ENCODE measurements at places on chromosomes 1 and 21.

DNA sequence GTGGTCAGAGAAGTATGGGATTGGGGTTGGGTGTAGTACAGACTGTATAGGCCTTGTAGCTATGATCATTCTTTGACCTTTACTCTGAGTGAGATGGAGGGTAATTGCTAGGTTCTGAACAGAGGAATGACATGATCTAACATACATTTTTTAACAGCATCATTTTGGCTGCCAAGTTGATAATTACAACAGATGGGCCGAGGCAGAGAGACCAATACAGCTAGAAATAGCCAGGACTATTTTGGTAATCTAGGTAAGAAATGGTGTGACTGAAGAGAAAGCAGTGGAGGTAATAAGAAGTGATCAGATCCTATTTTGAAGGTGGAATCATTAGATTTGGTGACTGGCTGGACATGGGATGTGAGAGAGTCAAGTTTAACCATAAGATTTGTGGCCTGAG is 43.5 kb downstream of the RPAP2 start:
- H3K27me3 ChIP-seq, result no peaks in the 10 kb centered on the region
- no peak overlapping the region for H3K27ac ChIP-seq
- no peak for DNase-seq
- H3K36me3 ChIP-seq, result no peaks in the 10 kb centered on the region
- no peaks in the 10 kb centered on the region for H3K4me1 ChIP-seq
- H3K4me3 ChIP-seq, result no peak overlapping the region

GRCh38 chr1:25361901-25362300 is 23.8 kb downstream of the TMEM50A start:
- no peak overlapping the region for H3K4me3 ChIP-seq
- no peaks in the 10 kb centered on the region for H3K4me1 ChIP-seq
- DNase-seq, result no peak
- H3K27ac ChIP-seq, result no peak overlapping the region
- no peaks in the 10 kb centered on the region for H3K27me3 ChIP-seq

DNA sequence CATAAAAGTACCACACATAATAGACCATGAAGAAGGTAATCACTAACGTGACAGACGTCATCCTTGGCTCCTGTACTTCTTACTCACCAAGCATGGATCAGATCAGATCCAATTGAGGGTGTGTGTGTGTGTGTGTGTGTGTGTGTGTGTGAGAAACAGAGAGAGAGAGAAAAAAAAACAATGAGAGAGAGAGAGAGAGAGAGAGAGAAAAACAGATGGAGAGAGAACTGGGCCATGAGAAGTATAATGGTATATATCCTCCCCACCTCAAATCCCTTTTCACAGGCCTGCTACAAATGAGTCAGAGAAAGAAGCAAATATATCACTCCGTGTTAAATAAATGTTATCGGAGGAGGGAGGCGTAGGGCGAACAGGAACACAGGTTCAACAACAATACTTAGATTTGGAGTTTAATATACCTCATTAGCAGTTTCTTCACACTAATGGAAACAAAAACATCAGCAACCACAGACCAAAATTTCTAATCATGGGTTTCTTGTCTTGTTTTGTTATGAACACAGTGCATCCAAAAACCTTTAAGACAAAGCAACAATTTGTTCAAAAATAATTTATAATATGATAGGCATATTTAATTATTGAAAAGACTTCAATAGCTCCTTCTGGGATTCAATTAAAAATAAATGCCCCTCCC is 45.3 kb downstream of the TIAM1 start:
- H3K27ac ChIP-seq, result no peak overlapping the region
- H3K4me3 ChIP-seq, result no peak overlapping the region
- H3K27me3 ChIP-seq, result no peaks in the 10 kb centered on the region
- no peaks in the 10 kb centered on the region for H3K4me1 ChIP-seq

- no peak overlapping the region for H3K27ac ChIP-seq
- no peaks in the 10 kb centered on the region for H3K27me3 ChIP-seq
- no peak for DNase-seq
- no peaks in the 10 kb centered on the region for H3K4me1 ChIP-seq
These were observed 31.9 kb upstream of the SGIP1 start for GRCh38 chr1:66502086-66502485.

GRCh38 chr21:17585875-17586450 is 26.7 kb downstream of the BTG3 start:
- no peaks in the 10 kb centered on the region for H3K27me3 ChIP-seq
- H3K4me3 ChIP-seq, result no peak overlapping the region
- no peak overlapping the region for H3K27ac ChIP-seq
- no peaks in the 10 kb centered on the region for H3K36me3 ChIP-seq

GRCh38 chr1:12400027-12400693 is 170.3 kb downstream of the VPS13D start:
- no peak for DNase-seq
- no peaks in the 10 kb centered on the region for H3K27me3 ChIP-seq
- peaks cover 4% of the 10 kb centered on the region for H3K36me3 ChIP-seq
- H3K4me3 ChIP-seq, result no peak overlapping the region

GRCh38 chr1:85427331-85427730 is 37.6 kb downstream of the DDAH1 start:
- H3K4me1 ChIP-seq, result peaks cover 5% of the 10 kb centered on the region
- H3K27ac ChIP-seq, result no peak overlapping the region
- H3K4me3 ChIP-seq, result no peak overlapping the region
- H3K27me3 ChIP-seq, result no peaks in the 10 kb centered on the region

GRCh38 chr1:107480548-107481415 is 339.9 kb downstream of the NTNG1 start:
- DNase-seq, result no peak
- H3K4me3 ChIP-seq, result no peak overlapping the region
- peaks cover 8% of the 10 kb centered on the region for H3K27me3 ChIP-seq
- H3K4me1 ChIP-seq, result no peaks in the 10 kb centered on the region
- no peaks in the 10 kb centered on the region for H3K36me3 ChIP-seq
- H3K27ac ChIP-seq, result no peak overlapping the region

GRCh38 chr1:51907079-51907702 is 28.7 kb upstream of the NRDC start:
- no peaks in the 10 kb centered on the region for H3K4me1 ChIP-seq
- H3K27ac ChIP-seq, result no peak overlapping the region
- peaks cover 44% of the 10 kb centered on the region for H3K27me3 ChIP-seq
- no peaks in the 10 kb centered on the region for H3K36me3 ChIP-seq

GRCh38 chr1:23902321-23903278 is 10.6 kb downstream of the CNR2 start:
- no peaks in the 10 kb centered on the region for H3K4me1 ChIP-seq
- H3K27me3 ChIP-seq, result peaks cover 37% of the 10 kb centered on the region
- no peaks in the 10 kb centered on the region for H3K36me3 ChIP-seq
- no peak overlapping the region for H3K27ac ChIP-seq

DNA sequence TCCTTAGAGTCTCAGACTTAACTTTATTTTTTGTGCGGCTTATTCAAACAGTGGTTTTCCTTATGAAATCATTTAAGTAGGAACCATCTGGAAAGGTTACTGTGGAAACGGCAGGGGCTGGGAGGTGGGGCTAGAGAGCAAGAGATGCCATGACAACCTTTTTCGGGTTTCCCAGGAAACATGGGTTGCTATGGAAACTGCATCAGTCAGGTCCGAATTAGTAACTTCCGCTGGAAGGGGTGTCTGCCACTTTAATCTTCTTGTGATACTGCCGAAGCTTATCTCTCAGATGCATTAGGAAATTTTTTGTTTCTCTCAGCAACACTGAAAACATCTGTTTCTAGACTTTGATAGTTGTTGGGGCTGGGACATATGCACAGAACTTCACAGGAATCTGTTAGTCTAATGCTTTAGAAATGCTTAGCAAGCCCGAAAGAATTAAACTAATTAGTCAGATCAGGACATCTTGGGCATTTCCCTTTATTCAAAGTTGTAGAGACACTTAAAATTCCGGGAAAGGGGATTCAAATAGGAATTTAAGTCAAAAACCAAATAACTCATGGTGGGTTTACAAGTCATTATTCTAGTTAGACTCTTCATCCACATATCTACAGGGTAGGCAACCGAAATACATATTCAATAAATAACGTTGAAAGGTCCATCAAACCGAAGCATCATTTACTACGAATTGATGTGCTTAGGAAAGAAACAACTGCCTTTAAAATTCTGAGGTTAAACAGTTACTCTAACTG is 2.6 kb downstream of the KCNA3 start:
- H3K36me3 ChIP-seq, result no peaks in the 10 kb centered on the region
- DNase-seq, result no peak
- no peak overlapping the region for H3K27ac ChIP-seq

- H3K4me3 ChIP-seq, result no peak overlapping the region
- no peaks in the 10 kb centered on the region for H3K27me3 ChIP-seq
- peaks cover 1% of the 10 kb centered on the region for H3K36me3 ChIP-seq
- no peaks in the 10 kb centered on the region for H3K4me1 ChIP-seq
- no peak for DNase-seq
These were observed 112.9 kb downstream of the PCNX2 start for GRCh38 chr1:233182587-233182986.

DNA sequence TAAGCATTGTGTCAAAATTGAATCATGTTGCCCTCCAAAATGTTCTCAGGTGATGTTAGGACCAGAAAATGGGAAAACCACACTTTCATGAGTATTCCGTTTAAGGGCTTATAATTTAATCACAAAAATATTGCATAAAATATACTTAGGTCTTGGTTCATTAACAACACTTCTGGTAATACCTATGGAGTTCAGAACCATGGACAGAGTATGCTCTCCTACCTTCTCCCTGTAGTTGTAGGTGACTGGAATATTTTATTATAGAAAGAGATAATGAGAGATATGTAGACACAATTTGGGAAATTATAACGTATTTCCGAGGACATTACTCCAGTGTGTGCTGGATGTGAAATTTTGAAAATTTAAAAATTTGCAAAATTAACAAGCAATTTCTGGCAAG is 232.5 kb downstream of the NCAM2 start:
- H3K4me3 ChIP-seq, result no peak overlapping the region
- no peaks in the 10 kb centered on the region for H3K4me1 ChIP-seq
- no peaks in the 10 kb centered on the region for H3K36me3 ChIP-seq
- no peak for DNase-seq
- no peaks in the 10 kb centered on the region for H3K27me3 ChIP-seq
- no peak overlapping the region for H3K27ac ChIP-seq

- DNase-seq, result no peak
- no peaks in the 10 kb centered on the region for H3K36me3 ChIP-seq
- no peaks in the 10 kb centered on the region for H3K27me3 ChIP-seq
- H3K4me1 ChIP-seq, result no peaks in the 10 kb centered on the region
These were observed 39.4 kb downstream of the SLC5A9 start for GRCh38 chr1:48261881-48262400.

- no peak overlapping the region for H3K4me3 ChIP-seq
- no peaks in the 10 kb centered on the region for H3K27me3 ChIP-seq
- no peaks in the 10 kb centered on the region for H3K4me1 ChIP-seq
- DNase-seq, result no peak
- H3K36me3 ChIP-seq, result no peaks in the 10 kb centered on the region
- H3K27ac ChIP-seq, result no peak overlapping the region
These were observed 83.3 kb downstream of the ETS2 start for GRCh38 chr21:38888991-38889561.

GRCh38 chr1:113269168-113269963 is 120.9 kb upstream of the MAGI3 start:
- no peaks in the 10 kb centered on the region for H3K4me1 ChIP-seq
- DNase-seq, result no peak
- H3K27me3 ChIP-seq, result no peaks in the 10 kb centered on the region
- H3K4me3 ChIP-seq, result no peak overlapping the region
- H3K27ac ChIP-seq, result no peak overlapping the region
- H3K36me3 ChIP-seq, result no peaks in the 10 kb centered on the region

DNA sequence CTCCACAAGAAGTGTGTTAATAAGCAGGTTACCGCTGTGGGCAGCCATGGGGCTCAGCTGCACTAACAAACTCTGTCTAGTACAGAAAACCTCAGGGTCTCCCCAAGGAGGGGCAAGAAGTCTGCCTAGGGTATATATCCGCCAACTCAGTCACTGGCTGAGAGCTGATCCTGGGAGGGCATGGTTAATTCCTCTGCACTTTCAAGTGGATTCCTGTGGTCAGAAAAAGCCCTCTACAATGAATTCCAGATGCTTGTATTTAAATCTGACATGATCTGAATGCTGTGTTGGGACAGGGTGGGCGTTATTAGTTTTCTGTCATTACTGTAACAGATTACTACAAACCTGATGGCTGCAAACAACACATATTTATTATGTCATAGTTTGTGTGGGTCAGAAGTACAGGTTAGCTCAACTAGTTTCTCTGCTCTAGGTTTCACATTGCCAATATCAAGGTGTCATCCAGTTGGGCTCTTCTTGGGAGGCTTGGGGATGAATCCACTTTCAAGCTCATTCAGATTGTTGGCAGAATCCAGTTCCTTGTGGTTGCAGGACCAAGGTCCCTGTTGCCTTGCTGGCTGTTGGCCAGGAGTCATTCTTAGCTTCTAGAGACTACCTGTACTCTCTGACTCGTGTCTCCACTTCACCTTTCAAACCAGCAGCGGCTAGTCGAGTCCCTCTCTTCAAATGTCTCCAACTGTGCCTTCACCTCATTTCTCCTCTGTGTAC is 8.0 kb upstream of the SELE start:
- no peak overlapping the region for H3K4me3 ChIP-seq
- H3K4me1 ChIP-seq, result no peaks in the 10 kb centered on the region
- H3K36me3 ChIP-seq, result no peaks in the 10 kb centered on the region
- H3K27me3 ChIP-seq, result no peaks in the 10 kb centered on the region
- DNase-seq, result no peak
- H3K27ac ChIP-seq, result no peak overlapping the region

DNA sequence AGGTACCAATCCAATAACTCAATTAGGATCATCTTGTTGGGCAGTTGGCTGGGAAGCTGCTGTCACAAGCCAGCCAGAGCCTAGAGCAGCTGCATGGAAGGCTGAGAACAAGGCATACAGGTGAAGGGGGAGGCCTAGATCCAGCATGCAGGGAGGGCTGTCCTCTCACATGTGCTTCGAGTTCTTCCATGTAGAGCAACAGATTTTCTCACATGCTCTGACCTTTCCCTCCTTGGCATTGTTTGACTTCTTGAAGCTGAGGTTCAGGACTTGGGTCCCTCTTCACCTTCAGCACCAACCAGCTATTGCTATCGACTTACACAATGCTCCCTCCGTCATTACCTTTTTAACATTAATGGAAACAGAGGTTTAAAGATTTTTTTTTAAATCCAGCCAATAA is 257.7 kb downstream of the ATG4C start:
- H3K27me3 ChIP-seq, result no peaks in the 10 kb centered on the region
- no peak overlapping the region for H3K27ac ChIP-seq
- H3K36me3 ChIP-seq, result no peaks in the 10 kb centered on the region
- H3K4me1 ChIP-seq, result no peaks in the 10 kb centered on the region
- no peak overlapping the region for H3K4me3 ChIP-seq

DNA sequence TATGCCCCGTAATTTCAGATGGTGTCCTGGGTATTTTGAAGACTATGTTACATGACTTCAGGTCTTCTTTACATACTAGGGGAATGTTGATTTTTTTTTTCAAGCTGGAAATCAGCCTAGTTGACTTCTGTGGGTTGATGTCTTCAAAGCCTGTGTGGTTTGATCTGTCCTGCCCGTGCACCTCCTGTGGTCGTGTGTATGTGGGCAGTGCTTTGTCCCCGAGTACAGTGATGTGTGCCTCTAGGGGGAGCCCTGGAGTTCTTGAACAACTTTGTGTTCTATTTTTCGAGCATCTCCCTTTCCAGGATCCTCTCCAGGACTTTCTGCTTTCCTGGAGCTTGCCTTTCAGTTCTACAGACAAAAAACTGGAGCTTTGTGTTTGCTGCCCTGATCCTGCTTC is 28.9 kb downstream of the OBSCN start:
- no peak overlapping the region for H3K27ac ChIP-seq
- H3K36me3 ChIP-seq, result peaks cover 27% of the 10 kb centered on the region
- H3K4me3 ChIP-seq, result no peak overlapping the region
- no peak for DNase-seq
- H3K4me1 ChIP-seq, result no peaks in the 10 kb centered on the region
- H3K27me3 ChIP-seq, result no peaks in the 10 kb centered on the region

Measured in tibial nerve (tissue), 4 donors.